ENCODE measurements at places on chromosomes 2 and 18. TPM values are rescaled to one million over a fixed set of nuclear protein-coding genes. Genes with fewer than 3 reads are reported as not detected.
A peak's percentile ranks its signal among the peaks of the same experiment; 100 is the strongest.

GRCh38 chr18:48138660-48139430 lies 208.4 kb upstream of the SMAD2 start:
- H3K4me3 ChIP-seq: no peak overlapping the region
- H3K27me3 ChIP-seq: peaks cover 27% of the 10 kb centered on the region
- peaks cover 36% of the 10 kb centered on the region for H3K4me1 ChIP-seq

- no peak overlapping the region for H3K27ac ChIP-seq
- H3K27me3 ChIP-seq: no peaks in the 10 kb centered on the region
- H3K36me3 ChIP-seq: peaks cover 4% of the 10 kb centered on the region
- peaks cover 17% of the 10 kb centered on the region for H3K4me1 ChIP-seq
- no peak for DNase-seq
These were observed 55.8 kb downstream of the TTC27 start for GRCh38 chr2:32683520-32684086.

DNA sequence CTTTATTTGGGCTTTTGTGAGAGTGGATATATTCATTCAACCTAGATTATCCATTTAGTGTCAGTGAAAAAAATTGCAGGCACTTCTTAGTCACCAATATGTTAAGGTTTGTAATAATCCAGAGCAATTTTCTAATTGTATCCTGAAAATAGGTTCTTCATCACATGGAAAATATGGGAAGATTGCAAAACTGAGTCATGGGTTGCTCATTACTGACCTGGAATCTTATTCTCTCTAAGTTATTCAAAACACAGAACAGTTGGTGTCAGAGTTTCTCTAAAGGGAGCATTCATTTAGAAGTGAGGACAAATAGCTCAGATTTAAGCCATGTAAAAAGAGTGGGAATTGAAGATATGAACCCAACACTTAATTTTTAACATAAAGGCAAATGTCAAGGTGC lies 181.3 kb downstream of the IKZF2 start:
- peaks cover 2% of the 10 kb centered on the region for H3K36me3 ChIP-seq
- peaks cover 31% of the 10 kb centered on the region for H3K4me1 ChIP-seq
- H3K27ac ChIP-seq: peak overlapping the region; percentile 13
- no peak for DNase-seq

DNA sequence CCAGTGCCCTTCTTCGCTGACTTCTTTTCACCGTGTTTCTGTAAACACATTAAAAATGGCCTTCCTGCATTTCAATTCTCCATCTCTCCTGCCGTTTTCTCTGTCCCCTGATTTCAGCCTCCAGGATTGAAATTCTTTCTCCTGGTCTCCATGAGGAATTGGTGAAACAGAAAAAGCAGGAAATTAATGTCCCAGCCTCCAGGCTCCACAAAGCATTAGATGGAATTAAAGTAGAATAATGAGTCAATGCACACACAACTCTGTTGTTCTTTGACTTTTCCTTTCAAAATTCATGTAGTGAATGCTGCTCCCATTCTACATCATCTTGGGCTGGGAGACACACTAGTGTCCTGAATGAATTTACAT lies 209.5 kb downstream of the KLHL29 start:
- peak overlapping the region; percentile 79 for H3K27ac ChIP-seq
- H3K36me3 ChIP-seq: no peaks in the 10 kb centered on the region
- H3K4me3 ChIP-seq: peak overlapping the region; percentile 31

DNA sequence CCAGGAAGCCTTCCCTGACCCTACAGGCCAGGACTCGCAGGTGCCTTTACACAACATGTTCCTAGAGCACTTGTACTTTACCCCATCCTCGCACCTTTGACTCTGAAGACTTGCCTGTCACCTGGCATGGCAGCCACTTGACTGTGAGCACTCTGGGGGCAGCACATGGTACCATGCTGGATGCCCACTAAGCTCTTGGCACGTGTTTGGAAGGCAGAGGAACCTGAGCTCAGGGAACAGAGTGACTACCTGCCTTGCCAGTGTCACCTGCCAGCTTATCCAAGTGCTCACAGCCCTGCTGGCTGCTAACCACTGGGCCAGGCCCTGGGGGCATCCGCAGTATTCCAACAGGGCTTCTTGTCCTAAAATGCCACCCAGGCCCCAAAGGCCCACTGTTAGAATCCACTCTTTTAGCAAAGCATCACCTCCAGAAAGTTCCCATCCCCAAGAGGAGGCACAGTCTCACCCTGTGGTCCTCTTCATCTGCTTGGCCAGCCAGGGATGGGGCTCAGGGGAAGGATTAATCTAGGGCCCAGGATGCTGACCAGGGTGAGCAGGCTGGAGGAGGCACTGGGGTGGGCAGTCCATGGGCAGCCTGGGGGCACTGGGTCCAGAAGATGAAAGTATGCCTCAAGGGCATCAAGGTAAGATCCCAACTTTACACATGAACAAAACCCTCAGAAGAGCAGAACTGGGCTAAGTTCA lies 57.0 kb downstream of the ZBTB7C start:
- H3K4me3 ChIP-seq: no peak overlapping the region
- H3K27me3 ChIP-seq: peaks cover 24% of the 10 kb centered on the region
- peaks cover 6% of the 10 kb centered on the region for H3K4me1 ChIP-seq
- peak; percentile 50 for DNase-seq
- no peak overlapping the region for H3K27ac ChIP-seq

- no peaks in the 10 kb centered on the region for H3K27me3 ChIP-seq
- DNase-seq: no peak
- no peak overlapping the region for H3K4me3 ChIP-seq
- no peaks in the 10 kb centered on the region for H3K36me3 ChIP-seq
- H3K4me1 ChIP-seq: no peaks in the 10 kb centered on the region
These were observed 52.1 kb upstream of the LAPTM4A start for GRCh38 chr2:20103530-20103929.

DNA sequence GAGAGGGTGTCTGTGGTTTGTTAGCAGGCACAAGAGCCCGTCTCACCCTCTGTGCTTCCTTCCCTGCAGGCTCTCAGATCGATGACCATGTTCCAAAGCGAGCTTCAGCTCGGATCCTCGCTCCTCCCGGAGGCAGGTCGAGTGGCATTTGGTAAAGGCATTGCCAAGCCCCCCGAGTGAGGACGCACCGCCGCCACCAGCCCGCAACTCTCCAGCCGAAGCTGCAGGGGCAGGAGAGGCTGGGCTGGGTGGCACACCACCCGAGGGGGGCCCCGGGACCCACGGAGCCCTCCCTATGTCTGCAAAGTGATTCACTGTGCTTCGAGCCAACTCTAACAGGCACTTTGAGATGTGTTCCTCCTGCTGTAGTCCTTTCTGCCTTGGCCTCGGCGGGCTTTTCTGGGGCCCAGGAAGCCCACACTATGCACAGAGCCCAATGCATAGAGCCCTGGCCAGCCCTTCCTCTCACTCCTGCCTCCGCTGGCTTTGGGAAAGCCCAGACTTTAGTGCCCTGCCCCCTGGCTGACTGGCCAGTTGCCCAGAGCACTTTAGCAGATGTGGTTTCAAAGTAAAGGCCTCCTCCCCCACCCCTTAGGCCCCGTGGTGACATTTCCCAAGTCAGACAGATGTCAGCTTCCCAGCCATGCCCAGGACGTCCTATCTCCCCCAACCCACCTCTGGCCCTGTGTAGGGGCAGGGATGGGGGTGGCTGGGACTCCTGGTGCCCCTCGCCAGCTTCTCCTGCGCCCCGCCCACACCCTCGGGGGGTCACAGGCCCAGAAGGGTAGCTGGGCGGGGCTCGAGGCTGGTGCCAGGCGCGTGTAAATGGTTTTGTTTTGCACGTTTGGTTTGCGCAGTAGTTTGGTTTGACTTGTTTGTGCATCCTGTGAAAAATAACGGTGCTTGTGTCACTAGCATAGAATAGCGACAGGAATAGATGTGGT lies 23.3 kb upstream of the MAPRE3 start:
- no peaks in the 10 kb centered on the region for H3K36me3 ChIP-seq
- peak overlapping the region; percentile 22 for H3K27ac ChIP-seq
- H3K27me3 ChIP-seq: peaks cover 18% of the 10 kb centered on the region
- no peak for DNase-seq

GRCh38 chr2:177909962-177910361 lies 162.6 kb downstream of the PDE11A start:
- DNase-seq: no peak
- no peak overlapping the region for H3K27ac ChIP-seq
- peaks cover 1% of the 10 kb centered on the region for H3K36me3 ChIP-seq
- H3K4me3 ChIP-seq: no peak overlapping the region

- no peaks in the 10 kb centered on the region for H3K36me3 ChIP-seq
- H3K4me3 ChIP-seq: no peak overlapping the region
- DNase-seq: no peak
- H3K4me1 ChIP-seq: no peaks in the 10 kb centered on the region
These were observed 24.6 kb downstream of the DYTN start for GRCh38 chr2:206693399-206694137.

GRCh38 chr2:43424262-43425207 lies 171.3 kb downstream of the THADA start:
- H3K27me3 ChIP-seq: no peaks in the 10 kb centered on the region
- no peak overlapping the region for H3K4me3 ChIP-seq
- H3K4me1 ChIP-seq: peaks cover 48% of the 10 kb centered on the region

DNA sequence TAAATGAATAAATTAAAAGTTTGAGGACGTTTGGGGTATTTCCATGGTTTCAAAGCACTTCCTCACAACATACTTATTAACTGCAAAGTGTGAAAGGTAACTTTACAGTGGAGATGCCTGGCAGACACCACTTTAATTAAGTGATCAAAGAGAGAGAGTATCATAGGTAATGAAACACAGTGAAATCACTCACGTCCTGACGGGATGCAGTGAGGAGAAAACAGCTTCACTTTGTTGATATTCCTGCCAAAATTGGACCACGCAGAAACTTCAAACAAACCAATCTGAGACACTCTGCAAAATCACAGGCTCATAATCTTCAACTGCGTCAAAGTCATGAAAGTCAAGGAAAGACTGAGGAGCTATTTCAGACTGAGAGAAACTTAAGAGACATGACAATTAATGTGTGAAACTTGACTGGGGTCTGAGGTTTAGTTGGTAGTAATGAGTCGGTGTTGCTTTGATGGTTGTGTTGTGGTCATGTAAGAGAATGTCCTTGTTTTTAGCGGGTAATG lies 66.0 kb upstream of the ITGB6 start:
- no peak overlapping the region for H3K4me3 ChIP-seq
- no peaks in the 10 kb centered on the region for H3K27me3 ChIP-seq
- no peak for DNase-seq
- H3K27ac ChIP-seq: peak overlapping the region; percentile 34

Gene HOXD13
- total RNA-seq: not detected

Gene CABLES1
- total RNA-seq: 29.3 TPM

Gene HNMT
- 2.0 TPM for total RNA-seq

Gene GPR17
- not detected for total RNA-seq

Gene SH2D6
- total RNA-seq: not detected
